ENCODE measurements at places on chromosomes 2 and 18.

- peak; percentile 90 for DNase-seq
Observed at GRCh38 chr2:225735844-225736243, 336.3 kb downstream of the NYAP2 start.

- no peak for DNase-seq
Observed at GRCh38 chr2:24045511-24046508, 1.4 kb downstream of the WDCP start.

DNA sequence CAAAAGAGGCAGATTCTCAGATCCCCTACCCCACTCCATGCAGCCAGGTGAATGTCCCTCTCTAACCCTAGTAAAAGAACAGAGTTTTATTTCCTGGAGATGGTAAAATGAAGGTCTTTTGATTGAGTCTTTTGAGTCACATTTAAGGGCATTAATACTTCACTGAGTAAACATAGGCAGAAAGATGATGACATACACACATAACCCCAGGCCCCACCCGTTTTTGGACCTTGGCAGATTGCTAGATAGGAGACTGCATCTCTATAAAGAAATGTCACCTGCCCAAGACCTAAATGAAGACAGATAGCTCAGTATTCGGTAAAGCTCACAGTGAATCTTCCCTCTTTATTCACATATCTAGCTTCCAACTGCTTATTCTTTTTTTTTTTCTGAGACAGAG is 28.3 kb upstream of the PEX13 start:
- no peak for DNase-seq

DNA sequence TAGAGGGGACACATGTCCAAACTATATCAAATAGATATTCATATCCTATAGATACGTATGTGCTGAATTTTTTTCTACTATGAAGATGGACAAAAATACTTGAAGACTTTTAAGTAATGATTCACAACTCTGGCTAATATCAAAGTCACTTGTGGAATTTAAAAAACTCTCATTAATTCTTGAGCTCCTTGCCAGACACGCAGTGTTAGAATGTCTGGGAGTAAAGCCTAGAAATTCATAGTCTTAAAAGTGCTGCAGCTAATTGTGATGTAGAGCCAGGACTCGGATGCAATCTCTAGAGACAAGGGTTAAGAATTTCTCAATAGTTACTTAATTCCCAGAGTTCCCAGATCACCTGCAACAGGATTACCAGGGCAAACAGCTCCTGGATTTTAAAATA is 107.4 kb downstream of the ARL6IP6 start:
- peak; percentile 87 for DNase-seq

DNA sequence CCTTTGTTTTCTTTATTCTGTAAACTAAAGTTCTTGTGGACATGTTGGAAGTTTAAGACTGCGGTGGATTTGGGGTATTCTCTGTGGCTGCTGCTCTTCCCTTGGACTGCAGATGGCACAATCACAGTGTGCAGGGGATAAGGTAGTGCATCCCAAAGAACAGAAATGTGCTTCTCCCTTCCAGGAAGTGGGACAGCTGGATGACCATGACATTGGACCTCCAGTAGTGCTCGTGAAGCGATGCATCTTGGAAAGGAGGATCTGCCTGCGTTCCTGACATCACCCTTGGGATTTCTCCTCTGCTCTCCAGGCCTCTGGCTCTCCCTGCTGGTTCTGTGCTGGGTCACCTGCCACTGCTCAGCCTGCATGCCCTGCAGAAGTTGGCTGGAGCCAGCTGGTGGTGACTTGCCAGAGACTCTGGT is 109.9 kb downstream of the SLC4A3 start:
- peak; percentile 40 for DNase-seq

DNA sequence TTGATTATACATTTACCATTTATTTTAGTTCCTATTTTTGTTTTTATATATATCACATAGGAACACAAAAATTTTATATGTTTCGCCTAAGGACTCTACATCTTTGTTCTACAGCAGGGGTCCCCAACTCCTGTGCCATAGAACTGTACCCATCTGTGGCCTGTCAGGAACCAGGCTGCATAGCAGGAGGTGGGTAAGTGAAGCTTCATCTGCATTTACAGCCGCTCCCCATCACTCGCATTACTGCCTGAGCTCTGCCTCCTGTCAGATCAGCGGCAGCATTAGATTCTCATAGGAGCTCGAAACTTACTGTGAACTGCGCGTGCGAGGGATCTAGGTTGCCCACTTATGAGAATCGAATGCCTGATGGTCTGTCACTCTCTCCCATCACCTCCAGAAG is 25.3 kb downstream of the TRAK2 start:
- DNase-seq = no peak

DNA sequence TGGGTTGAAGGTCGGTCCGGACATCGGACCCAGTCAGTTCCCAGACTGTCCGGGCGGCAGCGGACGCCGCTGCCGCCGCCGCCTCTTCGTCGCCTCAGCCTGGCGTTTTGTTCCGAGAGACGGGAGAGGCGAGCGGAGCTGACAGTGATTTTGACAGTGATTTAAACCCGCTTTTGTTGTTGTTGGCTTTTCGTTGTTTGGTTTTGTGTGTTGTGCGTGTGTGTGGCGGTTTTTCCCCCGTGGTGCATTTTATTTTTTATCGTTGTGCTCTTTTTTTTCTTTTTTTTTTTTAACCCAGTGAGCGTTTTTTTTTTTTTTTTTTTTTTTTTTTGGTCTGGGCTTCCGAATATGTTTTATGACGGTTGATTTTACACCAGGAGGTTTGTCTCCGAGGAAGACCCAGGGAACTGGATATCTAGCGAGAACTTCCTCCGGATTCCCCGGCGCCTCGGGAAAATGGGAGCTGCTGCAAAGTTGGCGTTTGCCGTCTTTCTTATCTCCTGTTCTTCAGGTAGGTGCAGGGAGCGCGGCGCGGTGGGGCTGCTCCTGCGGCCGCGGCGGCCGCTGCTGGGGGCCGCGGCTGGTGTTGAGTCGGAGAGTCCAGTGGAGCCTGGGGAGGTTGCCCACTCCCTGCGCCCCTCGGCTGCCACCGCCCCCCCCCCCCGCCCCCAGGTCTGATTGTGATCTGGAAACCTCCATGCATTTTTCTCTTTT is at the start of gene ACVR2A:
Gene ACVR2A, plus strand, starts transcription at position 333 of the 714 bp plus-strand sequence. Its CDS starts 124 bp downstream, at position 457.
- peak; percentile 26 for DNase-seq

GRCh38 chr2:97963079-97963406 is 32.7 kb downstream of the TMEM131 start:
- no peak for DNase-seq

DNA sequence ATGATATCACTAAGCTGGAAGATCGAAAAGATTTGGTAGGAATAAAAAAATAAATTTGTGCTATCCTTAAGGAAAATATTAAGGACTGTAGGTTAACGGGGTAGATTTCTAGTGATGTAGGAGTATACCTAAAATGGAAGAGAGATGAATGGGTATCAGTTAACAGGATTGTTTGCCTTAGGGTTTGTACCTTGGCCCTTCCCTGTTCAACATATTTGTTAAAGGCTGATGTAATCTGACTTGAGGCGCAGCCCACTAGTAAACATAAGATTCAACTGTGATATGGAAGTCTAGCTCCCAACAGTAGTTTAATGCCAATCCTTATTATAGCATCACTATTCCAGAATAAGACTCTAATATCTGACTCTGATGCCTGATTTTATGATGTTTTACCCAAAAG is 685.2 kb downstream of the DCC start:
- no peak for DNase-seq

DNA sequence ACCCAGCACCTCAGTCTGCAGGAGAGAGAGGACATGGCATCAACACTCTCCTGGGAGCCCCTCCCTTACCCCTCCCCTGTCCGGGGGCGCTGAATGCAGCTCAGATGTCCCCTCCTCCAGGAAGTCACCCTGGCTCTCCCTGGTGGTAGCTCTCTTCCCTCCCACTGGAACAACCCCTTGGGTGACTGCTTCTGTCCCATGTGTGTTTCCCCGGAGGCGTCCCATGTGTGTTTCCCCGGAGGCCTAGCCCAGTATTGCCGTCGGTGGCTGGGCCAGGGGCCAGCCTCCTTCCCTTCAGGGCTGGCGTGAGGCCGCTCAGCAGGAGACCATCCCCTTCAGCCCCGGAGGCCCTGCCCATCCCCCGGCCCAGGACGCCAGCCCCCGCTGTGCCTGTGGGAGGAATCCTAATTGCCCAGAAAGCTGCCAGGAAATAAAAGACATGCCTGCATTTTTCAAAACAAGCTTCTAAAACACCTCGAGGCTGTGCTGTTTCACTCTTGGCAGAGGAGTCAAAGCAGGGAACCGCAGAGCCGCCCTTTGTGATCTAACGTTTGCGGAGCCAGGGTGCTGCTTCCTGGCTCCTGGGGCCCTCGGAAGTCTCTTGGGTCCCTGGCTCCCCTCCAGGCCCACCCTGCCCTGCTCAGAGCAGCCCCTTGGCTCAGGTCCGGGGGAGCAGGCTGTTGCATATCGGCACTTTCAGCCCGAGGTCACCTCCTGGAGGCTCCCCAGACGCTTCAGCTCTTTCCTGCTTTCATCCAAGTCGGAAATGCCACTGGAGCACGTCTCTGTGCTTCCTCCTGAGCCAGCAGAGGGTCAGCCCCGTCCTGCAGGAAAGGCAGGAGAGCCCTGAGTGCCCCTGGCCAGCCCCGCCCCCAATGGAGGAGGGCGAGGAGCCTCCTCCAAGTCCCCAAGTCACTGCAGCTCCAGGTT is 11.4 kb downstream of the SNED1 start:
- DNase-seq = peak; percentile 67

- peak; percentile 66 for DNase-seq
Observed at GRCh38 chr2:120825370-120826259, 89.9 kb downstream of the GLI2 start.

- no peak for DNase-seq
Observed at GRCh38 chr18:69399253-69399652, 1.4 kb upstream of the DOK6 start.

DNA sequence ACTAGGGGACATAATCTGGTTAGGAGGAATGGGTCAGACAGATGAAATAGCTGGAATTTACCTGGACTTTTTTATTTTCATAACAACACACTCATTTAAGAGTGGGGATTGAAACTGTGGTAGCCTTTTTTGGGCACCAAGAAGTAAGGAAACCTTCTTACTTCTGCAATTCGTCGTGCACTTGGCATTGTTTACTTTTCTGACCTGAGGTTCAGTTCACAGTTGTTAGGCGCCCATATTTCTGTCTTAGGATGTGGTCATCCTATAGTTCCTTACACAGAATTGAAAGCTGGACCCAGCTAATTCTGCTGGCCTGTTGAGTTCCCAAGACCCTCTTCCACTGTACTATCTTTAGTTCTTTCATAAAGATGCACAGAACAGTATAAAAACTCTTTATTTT is 72.9 kb downstream of the TMX3 start:
- DNase-seq = no peak

DNA sequence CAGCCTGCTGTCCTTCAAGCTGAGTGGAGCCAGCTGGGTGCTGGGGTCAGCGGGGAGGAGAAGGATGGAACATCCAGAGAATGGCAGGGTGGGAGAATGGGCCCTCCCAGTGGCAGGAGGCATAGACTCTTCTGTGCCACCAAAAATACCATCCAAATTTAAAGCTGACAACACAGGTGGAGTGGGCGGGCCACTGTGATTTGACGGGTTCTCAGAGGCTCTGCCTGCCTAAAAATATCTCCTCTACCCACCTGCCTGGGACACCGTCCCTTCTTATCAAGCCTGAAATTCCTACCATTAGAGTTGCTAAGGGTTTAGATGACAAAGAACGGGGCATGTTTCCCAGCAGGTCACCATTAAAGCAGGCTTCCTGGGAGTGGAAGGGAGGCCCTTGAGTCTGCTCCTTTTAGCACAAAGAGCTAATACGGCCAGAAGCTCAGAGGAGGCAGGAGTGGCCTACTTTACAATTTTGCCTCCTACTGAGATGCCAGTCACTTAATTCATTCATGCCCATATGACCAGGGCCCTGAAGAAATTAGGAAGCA is 19.8 kb upstream of the MARCHF4 start:
- DNase-seq = no peak

DNA sequence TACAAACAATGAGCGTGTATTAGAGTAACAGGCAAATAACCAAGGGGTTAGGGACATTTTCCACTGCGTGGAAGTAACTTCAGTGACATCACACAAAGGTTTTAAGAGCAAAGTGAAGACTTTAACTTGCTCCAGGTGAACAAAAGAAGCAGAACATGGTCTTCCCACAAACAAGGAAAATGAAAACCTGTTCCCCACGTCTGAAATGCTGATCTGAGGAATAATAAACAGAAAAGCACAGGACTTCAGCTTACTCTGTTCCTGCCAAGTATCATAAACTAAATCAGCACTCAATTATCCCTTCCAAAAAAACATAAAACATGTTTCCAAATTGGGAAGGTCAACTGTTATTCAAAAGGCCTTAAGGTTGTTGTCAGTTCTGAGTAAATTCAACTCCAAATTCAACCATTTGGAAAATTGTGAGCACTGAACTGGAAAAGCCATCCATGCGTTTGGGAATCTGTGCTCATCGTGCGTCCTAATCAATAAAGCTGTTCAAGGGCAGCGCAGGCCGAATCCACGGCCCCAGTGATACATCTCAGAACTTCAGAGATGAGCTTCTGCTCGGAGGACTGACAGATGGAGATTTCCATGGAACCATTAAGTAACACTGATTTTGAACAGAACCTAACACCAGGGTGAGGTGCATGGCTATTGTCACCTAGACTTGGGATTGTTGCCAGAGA is 7.7 kb upstream of the SNTG2 start:
- no peak for DNase-seq

- DNase-seq = peak; percentile 85
Observed at GRCh38 chr18:10234912-10235660, 219.3 kb upstream of the APCDD1 start.

DNA sequence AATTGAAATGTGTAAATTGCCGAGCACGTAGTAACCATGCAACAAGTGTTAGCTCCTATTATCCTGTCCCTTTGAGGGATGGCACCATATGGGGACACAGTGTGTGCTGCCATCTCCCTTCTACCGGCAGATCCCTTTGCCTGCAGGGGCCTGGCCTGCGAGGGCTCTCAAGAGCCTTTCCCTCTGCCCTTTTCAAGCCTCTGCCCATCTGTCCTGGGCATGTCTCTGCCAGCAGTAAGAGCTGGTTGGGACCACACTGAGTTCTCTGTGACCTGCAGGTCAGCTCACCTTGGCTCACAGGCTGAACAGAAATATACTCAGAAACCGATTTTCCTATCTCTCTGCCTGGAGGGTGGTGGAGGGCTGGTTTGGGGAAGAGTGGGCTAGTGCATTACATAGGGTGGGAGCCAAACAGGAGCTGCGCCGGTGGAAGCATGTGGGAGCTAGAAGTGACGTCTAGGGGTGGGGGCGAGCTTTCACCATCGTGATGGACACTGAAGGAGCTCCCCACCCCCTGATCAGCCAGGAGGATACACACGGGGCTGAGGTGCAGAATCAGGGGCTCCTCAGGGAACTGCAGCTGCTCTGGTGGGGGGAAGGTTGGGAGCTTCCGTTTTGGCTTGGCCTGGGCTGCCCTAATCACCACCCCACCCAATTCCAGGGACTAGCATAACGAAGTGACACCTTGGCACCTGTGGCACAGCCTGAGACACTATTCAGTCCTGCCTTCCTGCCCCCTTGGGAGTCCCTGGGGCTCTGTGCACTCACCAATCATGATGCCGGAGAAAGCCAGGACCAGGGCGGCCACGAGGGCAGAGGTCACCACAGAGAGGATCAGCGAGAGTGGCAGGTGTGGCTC is 109.7 kb downstream of the CLIP4 start:
- no peak for DNase-seq

DNA sequence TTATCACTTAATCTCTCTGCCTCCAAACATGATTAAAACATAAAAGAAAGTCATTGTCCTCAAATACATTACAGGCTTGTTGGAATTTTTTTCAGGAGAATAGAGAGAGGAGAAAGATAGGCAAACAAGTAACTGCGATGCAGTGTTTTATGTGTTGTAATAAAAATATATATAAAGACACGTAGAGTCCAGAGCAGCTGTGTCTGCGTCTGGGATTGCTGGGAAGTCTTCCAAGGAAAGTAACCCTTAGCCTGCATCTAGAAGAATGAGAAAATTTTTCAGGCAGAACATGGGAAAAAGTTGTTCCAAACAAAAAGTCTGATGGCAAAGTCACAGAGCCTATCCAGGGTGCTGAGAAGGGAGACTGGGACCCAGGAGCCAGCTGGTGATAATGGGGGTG is 91.8 kb upstream of the ST6GAL2 start:
- DNase-seq = peak; percentile 75
